ENCODE measurements at places on chromosomes 4 and X. TPM values are rescaled to one million over a fixed set of nuclear protein-coding genes. Genes with fewer than 3 reads are reported as not detected.

The TSPAN5 gene
- total RNA-seq, result 11.4 TPM

The PSAPL1 gene
- not detected for total RNA-seq

The MMRN1 gene
- 1.2 TPM for total RNA-seq

The FHIP1A gene
- total RNA-seq, result 0.49 TPM

The RAB41 gene
- not detected for total RNA-seq

The RBMXL3 gene
- not detected for total RNA-seq

The COL4A5 gene
- total RNA-seq, result not detected

The CT45A9 gene
- not detected for total RNA-seq

The DCX gene
- not detected for total RNA-seq

The WNK3 gene
- not detected for total RNA-seq

DNA sequence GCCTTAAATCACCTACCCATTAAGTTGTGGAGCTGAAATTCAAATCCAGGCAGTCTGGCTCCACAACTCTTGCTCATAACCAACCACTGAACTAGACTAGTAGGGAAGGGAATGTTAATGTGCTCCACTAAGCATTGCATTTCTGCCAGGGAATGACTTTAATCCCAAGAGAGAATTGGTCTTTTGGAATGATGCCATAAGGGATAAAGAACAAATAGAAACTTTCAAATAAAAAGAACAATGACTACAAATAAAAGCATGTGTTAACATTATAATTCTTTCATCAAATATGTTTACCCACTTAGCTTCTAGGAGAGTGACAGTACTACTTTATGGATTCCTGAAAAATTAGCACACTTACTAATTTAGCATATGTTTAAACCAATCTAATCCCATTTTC, 905.9 kb downstream of the CENPC start:
- H3K27ac ChIP-seq, result no peak overlapping the region
- no peak overlapping the region for H3K4me3 ChIP-seq
- no peaks in the 10 kb centered on the region for H3K36me3 ChIP-seq
- no peaks in the 10 kb centered on the region for H3K4me1 ChIP-seq
- no peaks in the 10 kb centered on the region for H3K27me3 ChIP-seq

GRCh38 chr4:158450741-158451140, 70.9 kb upstream of the RXFP1 start:
- no peak overlapping the region for H3K27ac ChIP-seq
- H3K36me3 ChIP-seq, result no peaks in the 10 kb centered on the region
- DNase-seq, result no peak
- no peak overlapping the region for H3K4me3 ChIP-seq
- no peaks in the 10 kb centered on the region for H3K4me1 ChIP-seq

DNA sequence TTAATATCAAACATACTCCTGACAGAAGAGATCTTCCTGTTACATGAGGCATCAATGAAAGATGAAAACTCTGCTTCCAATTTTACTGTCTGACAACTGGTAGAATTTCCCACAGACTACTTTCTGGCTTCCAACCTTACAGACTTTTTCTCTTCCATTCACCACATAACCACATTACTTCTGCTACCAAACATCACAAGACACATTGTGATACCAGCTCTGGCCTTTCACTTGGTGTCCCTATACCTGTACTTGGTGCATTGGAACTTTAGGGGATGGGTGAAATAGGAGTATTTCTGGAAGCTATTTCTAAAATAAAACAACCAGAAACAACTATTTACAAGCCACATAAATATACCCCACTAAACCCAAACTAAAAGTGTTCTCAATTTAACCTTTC, 20.5 kb downstream of the AMTN start:
- no peak overlapping the region for H3K4me3 ChIP-seq
- H3K36me3 ChIP-seq, result no peaks in the 10 kb centered on the region
- no peaks in the 10 kb centered on the region for H3K27me3 ChIP-seq
- H3K27ac ChIP-seq, result no peak overlapping the region
- no peaks in the 10 kb centered on the region for H3K4me1 ChIP-seq

DNA sequence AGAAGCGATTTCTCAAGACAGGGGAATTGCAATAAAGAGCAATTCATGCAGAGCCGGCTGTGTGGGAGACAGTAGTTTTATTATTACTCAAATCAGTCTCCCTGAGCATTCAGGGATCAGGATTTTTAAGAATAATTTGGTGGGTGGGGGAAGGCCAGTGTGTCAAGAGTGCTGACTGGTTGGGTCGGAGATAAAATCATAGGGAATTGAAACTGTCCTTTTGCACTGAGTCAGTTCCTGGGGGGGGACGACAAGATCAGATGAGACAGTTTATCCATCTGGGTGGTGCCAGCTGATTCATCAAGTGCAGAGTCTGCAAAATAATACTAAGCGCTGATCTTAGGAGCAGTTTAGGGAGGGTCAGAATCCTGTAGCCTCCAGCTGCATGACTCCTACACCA, 502.4 kb downstream of the NLGN4X start:
- H3K4me1 ChIP-seq, result no peaks in the 10 kb centered on the region
- H3K4me3 ChIP-seq, result no peak overlapping the region
- no peaks in the 10 kb centered on the region for H3K27me3 ChIP-seq

GRCh38 chr4:83964996-83965541, 429.2 kb downstream of the GPAT3 start:
- no peak for DNase-seq
- H3K4me1 ChIP-seq, result no peaks in the 10 kb centered on the region
- no peaks in the 10 kb centered on the region for H3K36me3 ChIP-seq
- H3K27ac ChIP-seq, result no peak overlapping the region

- H3K4me1 ChIP-seq, result peaks cover 49% of the 10 kb centered on the region
- no peak overlapping the region for H3K4me3 ChIP-seq
- DNase-seq, result peak; percentile 75
- peak overlapping the region; percentile 69 for H3K27ac ChIP-seq
Observed at GRCh38 chrX:12984603-12985319, 9.9 kb downstream of the TMSB4X start.

DNA sequence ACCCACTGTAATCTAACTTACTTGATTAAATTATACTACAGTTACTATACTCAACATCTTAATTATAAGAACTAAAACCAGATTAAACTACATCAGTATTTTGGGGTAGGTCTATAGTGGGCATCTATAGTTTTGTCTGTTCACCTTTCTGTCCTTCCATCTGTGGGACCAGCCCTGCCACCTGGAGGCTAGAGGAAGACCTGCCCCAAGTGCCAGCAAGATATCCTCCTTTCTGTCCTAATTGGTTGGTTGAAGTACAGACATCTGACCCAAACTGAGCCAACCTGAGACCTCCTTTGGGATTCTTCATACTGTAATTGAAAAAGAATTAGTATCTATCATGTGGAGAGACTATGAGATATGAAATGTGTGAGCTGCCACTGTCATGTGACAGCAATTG, 172.2 kb upstream of the TLL1 start:
- DNase-seq, result no peak
- no peaks in the 10 kb centered on the region for H3K27me3 ChIP-seq
- H3K4me3 ChIP-seq, result no peak overlapping the region
- no peaks in the 10 kb centered on the region for H3K4me1 ChIP-seq
- H3K36me3 ChIP-seq, result no peaks in the 10 kb centered on the region

- H3K4me3 ChIP-seq, result no peak overlapping the region
- no peak overlapping the region for H3K27ac ChIP-seq
- no peak for DNase-seq
- H3K36me3 ChIP-seq, result no peaks in the 10 kb centered on the region
- H3K27me3 ChIP-seq, result no peaks in the 10 kb centered on the region
- no peaks in the 10 kb centered on the region for H3K4me1 ChIP-seq
Observed at GRCh38 chr4:33058998-33059397, 2338.8 kb downstream of the PCDH7 start.

DNA sequence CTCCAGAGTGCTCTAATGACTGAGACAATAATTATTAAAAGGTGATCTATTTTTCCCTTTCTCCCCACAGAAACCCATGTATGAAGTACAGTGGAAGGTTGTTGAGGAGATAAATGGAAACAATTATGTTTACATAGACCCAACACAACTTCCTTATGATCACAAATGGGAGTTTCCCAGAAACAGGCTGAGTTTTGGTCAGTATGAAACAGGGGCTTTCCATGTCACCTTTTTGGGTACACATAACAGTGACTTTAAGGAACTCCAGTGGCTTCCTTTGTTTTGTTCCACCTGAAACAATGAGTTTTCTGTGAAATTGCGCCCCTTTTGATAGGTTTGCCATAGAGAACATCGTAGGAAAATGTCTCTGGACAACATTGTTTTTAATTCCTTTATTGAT, 69.6 kb downstream of the KIT start:
- H3K4me3 ChIP-seq, result no peak overlapping the region
- no peaks in the 10 kb centered on the region for H3K27me3 ChIP-seq
- no peak overlapping the region for H3K27ac ChIP-seq
- H3K36me3 ChIP-seq, result no peaks in the 10 kb centered on the region

- H3K27ac ChIP-seq, result peak within 1 kb of the TSS; percentile 84
- H3K4me3 ChIP-seq, result peak within 1 kb of the TSS; percentile 61
- H3K27me3 ChIP-seq, result no peaks in the 10 kb centered on the region
- peak; percentile 83 for DNase-seq
Observed at GRCh38 chr4:15963001-15963451, at the start of gene FGFBP2. Gene FGFBP2, minus strand, starts transcription at chr4:15963175. Its CDS starts 46 bp downstream, at chr4:15963129.

DNA sequence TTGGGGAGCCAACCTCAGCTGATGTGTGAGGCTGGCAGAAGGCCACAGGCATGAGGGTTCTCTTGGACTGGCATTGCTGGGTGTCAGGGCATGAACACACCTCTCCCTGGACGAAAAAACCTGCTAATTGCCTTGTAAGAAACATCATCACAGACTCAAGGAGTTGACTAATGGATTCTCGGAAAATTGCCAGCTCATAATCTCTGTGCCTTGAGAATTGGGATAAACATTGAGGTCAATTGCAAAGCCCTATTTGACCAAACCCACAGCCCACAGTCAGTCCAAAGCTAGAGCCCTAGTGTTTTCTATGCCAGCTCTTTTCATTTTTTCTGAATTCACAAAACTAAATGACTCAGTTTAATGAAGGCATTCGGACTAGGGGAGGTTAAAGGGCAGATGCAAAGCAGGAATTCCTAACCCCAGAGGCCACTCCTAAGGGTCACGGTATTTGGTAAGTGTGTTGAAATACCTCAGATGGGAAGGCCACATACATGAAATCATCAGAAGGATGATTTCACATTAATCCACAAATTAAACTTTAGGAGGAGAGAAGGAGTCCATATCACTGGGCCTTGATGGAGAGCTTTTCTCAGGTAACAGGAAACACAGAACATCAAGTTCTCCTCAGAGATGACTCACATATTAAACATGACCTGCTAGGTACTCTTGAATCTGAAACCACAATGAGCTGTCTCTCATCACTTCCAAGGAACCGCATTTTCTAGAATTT, 39.0 kb upstream of the RASL11B start:
- no peak overlapping the region for H3K27ac ChIP-seq
- DNase-seq, result no peak
- H3K27me3 ChIP-seq, result no peaks in the 10 kb centered on the region
- no peaks in the 10 kb centered on the region for H3K4me1 ChIP-seq
